ENCODE measurements at places on chromosomes 2 and 18. TPM values are rescaled to one million over a fixed set of nuclear protein-coding genes. Genes with fewer than 3 reads are reported as not detected.

Gene MOCOS
- total RNA-seq: not detected

Gene LBX2
- 0.65 TPM for total RNA-seq

Gene KYNU
- not detected for total RNA-seq

Gene EPAS1
- 10.3 TPM for total RNA-seq

Gene SH3RF3
- total RNA-seq: 0.28 TPM

Gene ALPG
- total RNA-seq: not detected

Gene NYAP2
- total RNA-seq: not detected

Gene TTL
- total RNA-seq: 14.8 TPM

Gene TOGARAM2
- total RNA-seq: 3.5 TPM

Gene CTIF
- total RNA-seq: 2.5 TPM

Gene MLPH
- total RNA-seq: not detected

- no peaks in the 10 kb centered on the region for H3K4me1 ChIP-seq
- no peaks in the 10 kb centered on the region for H3K36me3 ChIP-seq
- DNase-seq: no peak
- H3K4me3 ChIP-seq: no peak overlapping the region
- H3K27ac ChIP-seq: no peak overlapping the region
These were observed 2.6 kb downstream of the NRP2 start for GRCh38 chr2:205684871-205685313.

- no peak for DNase-seq
- peaks cover 5% of the 10 kb centered on the region for H3K4me1 ChIP-seq
- H3K4me3 ChIP-seq: no peak overlapping the region
- H3K27me3 ChIP-seq: no peaks in the 10 kb centered on the region
These were observed 11.5 kb downstream of the SPRED2 start for GRCh38 chr2:65420712-65421431.

DNA sequence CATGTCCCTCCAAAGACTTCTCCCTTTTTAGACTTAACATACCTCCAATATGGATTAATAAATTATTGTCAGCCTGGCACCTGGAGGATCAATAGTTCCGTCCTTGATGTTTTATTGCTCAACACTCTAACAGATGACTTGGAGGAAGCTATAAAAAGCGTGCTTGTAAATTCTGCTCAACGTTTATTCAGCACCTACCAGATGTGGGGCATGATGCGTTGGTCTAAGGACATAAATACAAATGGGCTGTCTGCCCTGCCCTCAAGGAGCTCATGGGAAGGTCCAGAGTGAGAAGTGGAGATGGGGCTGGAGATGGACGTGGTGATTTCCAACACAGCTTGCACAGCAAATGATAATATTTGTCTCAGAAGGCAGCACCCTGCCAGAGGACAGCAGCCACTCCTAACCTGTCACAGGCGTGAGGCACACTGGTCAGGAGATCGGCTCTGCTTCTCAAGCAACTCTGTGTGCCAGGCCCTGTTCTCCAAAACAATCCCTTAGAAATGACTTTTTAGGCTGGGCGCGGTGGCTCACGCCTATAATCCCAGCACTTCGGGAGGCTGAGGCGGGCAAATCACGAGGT is 25.5 kb upstream of the ZCCHC2 start:
- no peak overlapping the region for H3K4me3 ChIP-seq
- H3K27me3 ChIP-seq: no peaks in the 10 kb centered on the region
- no peak for DNase-seq
- H3K4me1 ChIP-seq: no peaks in the 10 kb centered on the region

DNA sequence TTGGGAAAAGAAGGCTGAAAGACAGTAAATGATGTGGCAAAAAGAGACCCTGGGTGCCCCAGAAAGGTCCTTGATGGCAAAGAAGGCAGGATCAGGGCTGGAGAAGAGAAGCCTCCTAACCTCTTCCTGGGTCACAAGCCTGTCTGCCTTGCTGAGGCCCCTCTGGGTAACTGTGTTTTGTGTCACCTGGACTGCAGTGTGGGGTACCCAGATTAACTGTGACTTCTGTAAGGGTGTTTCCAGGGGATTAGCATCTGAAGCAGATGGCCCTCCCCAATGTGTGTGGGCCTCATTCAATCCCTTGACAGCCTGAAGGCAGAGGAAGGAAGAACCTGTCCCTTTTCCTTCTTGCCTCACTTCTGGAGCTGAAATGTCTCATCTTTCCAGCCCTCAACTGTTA is 35.6 kb upstream of the APCDD1 start:
- H3K4me3 ChIP-seq: no peak overlapping the region
- no peak overlapping the region for H3K27ac ChIP-seq
- H3K4me1 ChIP-seq: no peaks in the 10 kb centered on the region
- no peaks in the 10 kb centered on the region for H3K36me3 ChIP-seq

GRCh38 chr2:44361330-44362206 is at the start of the genes CAMKMT and PREPL:
Gene CAMKMT, plus strand, starts transcription at chr2:44361947.
Gene PREPL, minus strand, starts transcription at chr2:44361494. Its CDS starts 15,152 bp downstream, at chr2:44346342.
- no peaks in the 10 kb centered on the region for H3K27me3 ChIP-seq
- H3K36me3 ChIP-seq: no peaks in the 10 kb centered on the region
- peaks cover 17% of the 10 kb centered on the region for H3K4me1 ChIP-seq
- H3K4me3 ChIP-seq: peak within 1 kb of the TSS; percentile 88

DNA sequence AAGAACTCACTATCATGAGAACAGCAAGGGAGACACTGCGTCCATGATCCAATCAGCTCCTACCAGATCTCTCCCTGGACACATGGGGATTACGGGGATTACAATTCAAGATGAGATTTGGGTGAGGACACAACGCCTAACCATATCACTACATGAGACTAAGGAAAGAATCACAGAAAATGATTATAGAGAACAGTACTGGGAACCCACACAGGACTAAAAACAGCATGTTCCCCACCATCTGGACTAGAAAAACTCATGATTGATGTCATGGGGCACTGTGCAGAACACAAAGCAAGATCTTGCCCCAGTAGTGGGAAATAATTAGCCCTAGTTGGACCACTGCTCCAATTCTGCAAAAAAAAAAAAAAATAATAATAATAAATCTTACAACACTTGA is 63.5 kb downstream of the HIBCH start:
- H3K4me3 ChIP-seq: no peak overlapping the region
- no peak for DNase-seq
- no peaks in the 10 kb centered on the region for H3K4me1 ChIP-seq
- H3K27ac ChIP-seq: no peak overlapping the region

- no peak overlapping the region for H3K27ac ChIP-seq
- no peaks in the 10 kb centered on the region for H3K36me3 ChIP-seq
- no peak for DNase-seq
These were observed 16.4 kb downstream of the MPPE1 start for GRCh38 chr18:11891737-11892136.

DNA sequence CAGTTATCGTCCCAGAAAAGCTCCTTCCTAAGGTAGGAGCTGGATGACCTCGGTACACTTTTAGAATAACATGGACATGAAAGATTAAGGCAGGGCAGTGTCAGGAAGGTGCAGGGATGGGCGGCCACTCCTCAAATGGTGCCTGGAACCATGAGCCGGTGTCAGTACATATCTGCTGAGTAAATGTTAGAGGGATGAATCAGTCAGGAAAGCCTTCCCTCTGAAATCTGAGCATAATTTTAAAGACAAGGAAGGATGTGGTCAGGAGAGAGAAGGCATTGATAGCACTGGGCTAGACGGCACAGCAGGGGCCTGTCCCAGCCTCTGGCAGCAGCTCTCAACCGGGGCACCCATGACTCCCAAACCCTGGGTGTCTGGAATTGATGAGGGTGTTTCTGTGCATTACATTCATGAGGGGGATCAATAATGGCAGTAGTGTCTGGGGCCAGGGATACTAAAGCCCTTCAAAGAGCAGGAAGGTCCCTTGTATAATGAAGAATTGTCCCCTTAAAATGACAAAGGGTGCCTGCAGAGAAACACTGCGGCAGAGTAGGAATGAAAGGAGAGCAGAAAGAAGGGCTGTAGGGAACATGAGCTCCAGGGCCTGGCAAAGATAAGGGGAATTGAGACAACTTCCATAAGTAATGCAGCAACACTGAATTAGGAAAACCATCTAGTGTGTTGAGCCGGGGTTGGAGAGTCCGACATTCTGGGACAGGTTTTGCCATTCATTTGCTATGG is 162.3 kb upstream of the REV1 start:
- no peaks in the 10 kb centered on the region for H3K4me1 ChIP-seq
- no peak overlapping the region for H3K4me3 ChIP-seq
- DNase-seq: no peak
- no peaks in the 10 kb centered on the region for H3K36me3 ChIP-seq
- no peaks in the 10 kb centered on the region for H3K27me3 ChIP-seq

DNA sequence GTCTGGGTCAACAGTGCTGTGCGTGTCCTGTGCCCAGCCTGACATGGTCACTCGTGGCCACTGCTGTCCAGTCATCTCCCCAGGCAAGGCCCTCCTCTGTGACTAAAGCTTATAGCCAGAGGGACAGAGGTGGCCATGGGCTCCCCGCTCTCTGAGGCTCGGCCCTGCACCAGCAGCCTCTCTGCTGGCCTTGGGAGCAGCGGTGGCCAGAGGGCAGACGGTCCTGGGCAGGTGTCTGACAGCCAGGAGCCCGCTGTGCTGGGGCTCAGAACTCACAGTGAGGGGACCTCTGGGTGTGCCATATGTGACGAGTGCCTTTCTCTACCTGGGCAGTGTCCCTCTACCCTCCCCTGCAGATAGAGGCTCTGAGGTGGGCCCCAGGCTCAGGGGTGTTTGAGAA is 98.7 kb downstream of the FAM210A start:
- H3K4me1 ChIP-seq: no peaks in the 10 kb centered on the region
- no peak overlapping the region for H3K4me3 ChIP-seq
- H3K27me3 ChIP-seq: no peaks in the 10 kb centered on the region
- no peak overlapping the region for H3K27ac ChIP-seq
- no peaks in the 10 kb centered on the region for H3K36me3 ChIP-seq
- no peak for DNase-seq

DNA sequence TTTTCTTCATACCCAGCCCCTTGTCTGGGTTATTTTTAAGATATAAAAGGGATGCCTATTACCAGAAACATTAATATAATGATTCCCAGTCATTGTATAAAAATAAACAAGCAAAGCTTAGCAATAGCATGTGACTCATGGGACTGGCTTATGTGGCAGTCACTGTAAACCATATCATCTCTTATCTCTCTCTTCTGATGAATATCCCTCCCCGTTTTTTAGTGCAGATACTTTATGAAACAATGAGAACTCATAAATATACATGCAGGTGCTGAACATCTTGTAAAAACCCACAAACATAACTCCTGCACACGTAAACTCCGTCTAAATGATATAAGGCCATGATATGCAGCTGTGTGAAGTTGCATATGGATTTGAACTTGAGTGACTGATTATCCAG is 154.9 kb downstream of the MGAT5 start:
- H3K27ac ChIP-seq: no peak overlapping the region
- no peaks in the 10 kb centered on the region for H3K27me3 ChIP-seq
- DNase-seq: no peak
- peaks cover 17% of the 10 kb centered on the region for H3K4me1 ChIP-seq
- no peak overlapping the region for H3K4me3 ChIP-seq

- no peak for DNase-seq
- H3K27me3 ChIP-seq: no peaks in the 10 kb centered on the region
- H3K27ac ChIP-seq: no peak overlapping the region
- no peak overlapping the region for H3K4me3 ChIP-seq
These were observed 174.2 kb downstream of the SLC39A10 start for GRCh38 chr2:195830968-195831950.

DNA sequence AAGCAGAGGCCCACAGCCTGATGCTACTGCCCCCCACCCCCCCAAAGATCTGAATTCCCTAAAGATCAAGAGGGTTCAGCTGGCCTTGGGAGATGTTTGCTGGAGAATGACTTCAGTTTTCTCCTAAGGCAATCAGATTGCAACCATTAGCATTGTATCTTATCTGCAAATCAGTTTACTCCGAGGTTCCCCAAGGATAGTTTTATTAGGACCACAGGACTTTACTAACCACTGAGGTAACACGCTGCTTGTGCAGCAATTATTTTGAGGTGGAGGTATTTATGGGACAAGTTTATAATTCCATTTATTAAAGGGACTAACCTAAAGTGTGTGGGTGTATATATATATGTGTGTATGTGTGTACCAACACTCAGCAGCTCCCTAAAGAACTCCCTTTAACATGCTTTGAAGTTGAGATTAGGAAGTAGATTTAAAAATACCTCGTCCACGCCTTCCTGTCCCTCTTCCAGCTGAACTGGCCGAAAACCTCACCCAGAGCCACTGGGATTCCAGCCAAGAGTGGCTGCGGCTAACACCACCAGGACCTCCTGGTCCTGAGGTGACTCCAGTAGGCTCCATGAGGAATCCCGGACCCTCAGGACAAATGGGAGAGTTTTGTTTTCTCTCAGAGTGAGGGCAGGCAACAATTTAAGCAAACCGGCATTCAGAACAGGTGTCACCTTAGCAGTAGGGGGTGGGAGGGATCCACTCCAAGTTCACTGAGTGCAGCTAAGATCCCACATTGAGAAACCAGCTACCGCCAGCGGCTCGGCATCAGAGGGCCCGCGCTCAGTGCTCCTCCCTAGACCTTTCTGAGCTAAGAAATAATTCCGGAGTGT is 3.0 kb upstream of the DLX1 start:
- H3K4me1 ChIP-seq: peaks cover 47% of the 10 kb centered on the region
- no peak for DNase-seq
- no peak overlapping the region for H3K27ac ChIP-seq
- H3K36me3 ChIP-seq: no peaks in the 10 kb centered on the region

DNA sequence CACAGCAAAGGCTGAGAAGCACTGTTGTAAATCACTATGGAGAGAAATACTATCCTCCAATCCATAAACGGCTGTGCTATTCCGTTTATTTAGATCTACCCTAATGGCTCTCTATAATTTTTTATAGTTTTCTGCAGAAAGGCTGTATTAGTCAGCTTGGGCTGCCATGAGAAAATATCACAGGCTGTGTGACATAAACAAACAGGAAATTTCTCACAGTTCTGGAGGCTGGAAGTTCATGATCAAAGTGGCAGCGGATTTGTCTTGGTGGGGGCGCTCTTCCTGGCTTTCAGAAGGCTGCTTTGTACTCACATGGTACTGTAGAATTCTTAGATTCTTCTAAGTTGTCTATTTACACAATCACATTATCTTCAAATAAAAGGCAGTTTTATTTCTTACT is 44.1 kb downstream of the C1D start:
- no peak overlapping the region for H3K4me3 ChIP-seq
- H3K36me3 ChIP-seq: no peaks in the 10 kb centered on the region
- H3K27me3 ChIP-seq: no peaks in the 10 kb centered on the region
- H3K4me1 ChIP-seq: no peaks in the 10 kb centered on the region

GRCh38 chr2:216497382-216498069 is 1.1 kb upstream of the RPL37A start:
- peaks cover 24% of the 10 kb centered on the region for H3K4me1 ChIP-seq
- H3K27me3 ChIP-seq: no peaks in the 10 kb centered on the region
- no peak for DNase-seq
- peak overlapping the region; percentile 89 for H3K27ac ChIP-seq
- peaks cover 22% of the 10 kb centered on the region for H3K36me3 ChIP-seq

DNA sequence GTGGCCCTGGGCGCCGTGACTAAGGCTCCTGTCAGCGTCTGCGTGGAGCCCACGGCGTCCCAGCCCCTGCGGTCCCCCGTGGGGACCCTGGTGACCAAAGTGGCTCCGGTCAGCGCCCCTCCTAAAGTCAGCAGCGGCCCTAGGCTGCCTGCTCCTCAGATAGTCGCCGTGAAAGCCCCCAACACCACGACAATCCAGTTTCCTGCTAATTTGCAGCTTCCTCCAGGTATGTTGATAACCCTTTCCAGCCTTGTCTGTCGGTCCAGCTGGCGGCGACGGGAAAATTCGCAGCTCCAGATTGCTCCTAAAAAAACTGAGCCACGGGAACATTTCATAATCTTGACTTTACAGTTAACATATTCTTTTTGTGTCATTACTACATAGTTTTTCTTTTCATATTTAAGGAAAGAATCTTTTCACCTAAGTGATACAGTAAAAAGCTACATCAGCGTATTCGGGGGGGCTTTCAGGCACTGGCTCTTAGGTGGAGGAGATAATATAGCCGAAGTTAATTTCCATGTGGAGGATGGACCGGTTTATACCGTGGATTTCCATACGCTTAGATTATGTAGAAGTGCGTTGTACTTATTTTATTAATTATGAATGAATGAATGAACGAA is 916 bp downstream of the TAF4B start:
- peak overlapping the region; percentile 86 for H3K27ac ChIP-seq
- no peaks in the 10 kb centered on the region for H3K27me3 ChIP-seq
- H3K36me3 ChIP-seq: peaks cover 9% of the 10 kb centered on the region
- H3K4me1 ChIP-seq: peaks cover 20% of the 10 kb centered on the region
- DNase-seq: no peak

Data from naive thymus-derived CD4-positive, alpha-beta T cell (primary cell).